ENCODE measurements at places on chromosomes 1 and 21.

- peak; percentile 61 for DNase-seq
These were observed 144.0 kb upstream of the PLXNA2 start for GRCh38 chr1:208387908-208388811.

GRCh38 chr21:44912158-44912473 is 8.6 kb downstream of the ITGB2 start:
- no peak for DNase-seq

- no peak for DNase-seq
These were observed 31.5 kb downstream of the TNFSF4 start for GRCh38 chr1:173175514-173176145.

GRCh38 chr1:150789396-150789795 is 18.7 kb downstream of the CTSK start:
- no peak for DNase-seq

DNA sequence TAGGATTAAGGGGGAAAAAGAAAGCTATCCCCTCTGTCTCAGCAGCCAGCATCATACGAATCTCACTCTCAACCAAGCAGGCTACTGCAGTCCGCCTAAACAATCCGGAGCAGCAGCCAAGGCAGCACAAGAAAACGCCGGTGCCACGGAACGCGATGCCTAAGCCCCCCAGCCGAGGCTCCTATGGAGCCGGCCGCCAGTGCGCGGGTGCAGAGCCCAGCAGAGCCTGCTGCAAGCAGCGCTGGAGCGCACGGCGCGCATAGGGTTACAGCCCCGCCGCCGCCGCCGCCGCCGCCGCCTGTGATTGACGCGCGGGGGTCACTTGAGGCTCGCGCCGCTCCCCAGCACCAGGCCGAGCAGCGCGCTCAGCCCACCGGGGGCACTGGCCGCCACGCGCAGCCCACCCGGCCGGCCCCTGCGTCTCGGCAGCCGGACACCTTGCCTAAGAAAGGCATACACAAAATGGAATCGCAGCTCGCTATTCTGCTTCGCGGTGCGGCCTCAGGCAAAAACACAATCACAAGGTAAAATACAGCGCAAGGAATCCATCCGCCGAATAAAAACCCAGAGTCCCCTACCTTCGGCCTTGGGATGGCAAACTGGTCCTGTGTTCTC is 780 bp downstream of the HIVEP3 start:
- DNase-seq, result peak; percentile 78

DNA sequence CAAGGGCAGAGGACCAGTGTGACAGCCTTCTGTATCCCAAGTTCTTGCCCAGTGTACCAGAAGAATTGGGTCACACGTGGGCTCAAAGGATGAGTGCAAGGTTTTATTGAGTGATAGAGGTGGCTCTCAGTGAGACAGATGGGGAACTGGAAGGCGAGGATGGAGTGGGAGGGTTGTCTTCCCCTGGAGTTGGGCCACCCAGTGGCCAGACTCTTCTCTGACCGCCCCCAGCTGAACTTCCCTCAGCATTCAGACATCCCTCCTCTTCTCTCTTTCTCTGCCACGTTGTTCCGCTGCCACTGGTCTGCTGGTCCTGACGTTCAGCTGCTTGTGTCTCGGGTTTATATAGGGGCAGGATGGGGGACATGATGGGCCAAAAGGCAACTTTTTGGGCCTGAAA is 150.1 kb upstream of the IVNS1ABP start:
- no peak for DNase-seq

GRCh38 chr21:32062591-32063227 is 189.9 kb downstream of the HUNK start:
- DNase-seq, result no peak

DNA sequence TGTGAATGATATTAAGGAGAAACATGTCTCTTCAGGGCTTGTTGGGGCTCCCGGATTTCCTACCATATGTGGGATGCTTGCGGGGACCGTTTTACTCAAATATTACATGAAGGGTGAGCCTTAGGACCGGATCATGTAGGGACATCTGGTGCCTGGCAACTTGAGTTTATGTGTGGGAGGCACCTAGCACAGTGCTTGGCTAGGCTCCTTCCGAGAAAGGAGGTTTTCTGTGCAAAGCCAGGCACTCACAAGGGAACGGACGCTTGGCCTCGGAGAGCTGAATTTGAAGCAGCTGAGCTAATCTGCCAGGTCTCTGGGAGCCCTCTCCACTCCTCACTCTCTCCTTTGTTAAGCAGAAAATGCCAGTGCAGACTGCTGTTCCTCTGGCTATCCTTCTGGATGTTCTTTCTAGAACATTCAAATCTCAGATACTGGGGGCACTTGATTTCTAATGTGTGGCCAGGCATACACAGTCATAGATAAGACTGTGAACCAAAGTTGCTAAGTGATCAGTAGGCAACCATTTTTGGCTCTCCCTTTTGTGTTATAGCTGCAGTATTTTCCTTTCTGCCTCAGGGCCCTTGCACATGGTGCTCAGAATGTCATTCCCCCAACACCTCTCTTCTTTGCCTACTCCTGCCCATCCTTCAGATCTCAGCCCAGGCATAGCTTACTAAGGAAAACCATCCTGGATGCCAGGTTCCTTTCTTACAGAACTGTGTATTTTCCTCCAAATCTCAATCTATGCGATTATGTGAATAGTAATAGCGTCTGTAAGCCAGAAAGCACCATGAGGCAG is 216.6 kb upstream of the CSF3R start:
- DNase-seq, result peak; percentile 44

GRCh38 chr1:44076066-44076465 is 42.6 kb upstream of the KLF17 start:
- DNase-seq, result no peak

DNA sequence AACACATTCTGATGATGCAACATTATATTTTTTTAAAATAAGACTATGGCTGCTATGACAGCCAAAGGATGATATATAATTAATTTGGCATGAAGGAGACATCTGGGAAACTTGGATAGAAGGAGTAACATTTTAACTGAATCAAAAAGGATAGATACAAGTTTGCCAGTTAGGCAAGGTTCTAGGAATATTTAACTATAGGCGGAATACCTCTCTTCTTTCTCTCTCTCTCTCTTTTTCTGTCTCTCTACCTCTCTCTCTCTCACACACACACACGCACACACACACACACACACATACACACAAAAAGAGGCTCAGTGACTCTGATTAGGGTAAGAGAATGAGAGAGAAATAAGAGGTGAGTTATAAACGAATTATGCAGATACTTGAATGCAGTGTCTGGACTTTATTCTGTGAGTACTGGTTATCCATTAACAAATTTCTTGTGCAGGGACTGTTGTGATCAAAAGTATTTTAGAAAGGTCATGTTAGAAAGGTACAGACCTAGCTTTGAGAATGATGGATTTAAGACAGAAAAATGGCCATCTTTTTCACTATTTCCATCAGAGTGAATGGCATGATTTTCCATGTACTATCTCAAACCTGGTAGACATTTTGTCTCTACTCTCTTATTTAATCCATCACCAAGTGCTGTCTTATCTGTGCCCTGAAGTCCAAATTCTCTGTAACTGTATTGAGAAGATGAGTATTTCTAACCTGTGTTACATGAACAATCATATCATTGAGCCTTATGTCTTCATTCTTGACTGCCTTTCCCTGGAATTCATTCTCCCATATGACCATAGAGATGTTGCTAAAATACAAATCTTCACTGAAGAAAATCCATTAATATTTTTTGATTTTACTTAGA is 1106.9 kb upstream of the ADGRL4 start:
- DNase-seq, result no peak

DNA sequence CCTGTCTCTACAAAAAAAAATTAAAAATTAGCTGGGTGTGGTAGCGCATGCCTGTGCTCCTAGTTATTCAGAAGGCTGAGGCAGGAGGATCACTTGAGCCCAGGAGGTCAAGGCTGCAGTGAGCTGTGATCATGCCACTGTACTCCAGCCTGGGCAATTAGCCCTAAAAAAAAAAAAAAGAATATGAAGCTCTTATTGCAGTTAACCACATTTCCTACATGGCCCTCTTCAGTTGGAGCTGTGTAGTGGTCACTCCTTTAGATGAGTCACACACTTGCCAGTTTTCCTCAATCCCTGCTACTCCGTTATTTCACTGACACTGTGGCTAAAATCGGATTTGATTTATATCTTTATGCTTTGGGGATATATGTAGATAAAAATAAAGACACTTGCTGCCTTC is 11.8 kb downstream of the NFYC start:
- no peak for DNase-seq

- no peak for DNase-seq
These were observed 112.3 kb downstream of the RPS6KC1 start for GRCh38 chr1:213163278-213163711.

DNA sequence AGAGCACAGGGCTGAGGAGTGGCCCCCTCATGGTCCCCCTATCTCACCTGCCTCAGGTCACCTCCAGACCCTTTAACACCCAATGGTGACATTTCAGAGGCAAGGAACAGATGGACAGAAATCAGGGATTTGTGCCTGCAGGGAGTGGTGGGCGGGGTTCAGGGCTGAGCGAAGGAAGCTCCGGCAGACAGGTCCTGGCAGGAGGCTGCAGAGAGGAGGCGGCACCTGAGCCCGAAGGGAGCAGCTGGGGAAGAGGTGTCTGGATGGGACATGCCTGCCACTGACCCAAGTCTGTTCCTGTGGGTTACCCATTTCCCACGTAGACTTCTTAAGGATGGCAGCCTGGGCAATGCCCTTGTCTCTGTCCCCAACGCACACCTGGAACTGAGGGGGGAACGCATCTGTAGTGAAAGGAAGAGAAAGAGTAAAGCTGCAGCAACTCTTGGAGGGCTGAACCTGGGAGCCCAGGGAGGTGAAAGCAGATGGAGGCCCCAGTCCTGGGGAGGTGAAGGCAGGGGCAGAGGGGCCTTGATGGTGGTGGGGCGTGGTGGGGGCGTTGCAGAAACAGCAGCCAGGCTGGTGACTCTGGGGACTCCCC is 61.6 kb upstream of the ADARB1 start:
- DNase-seq, result peak; percentile 86

DNA sequence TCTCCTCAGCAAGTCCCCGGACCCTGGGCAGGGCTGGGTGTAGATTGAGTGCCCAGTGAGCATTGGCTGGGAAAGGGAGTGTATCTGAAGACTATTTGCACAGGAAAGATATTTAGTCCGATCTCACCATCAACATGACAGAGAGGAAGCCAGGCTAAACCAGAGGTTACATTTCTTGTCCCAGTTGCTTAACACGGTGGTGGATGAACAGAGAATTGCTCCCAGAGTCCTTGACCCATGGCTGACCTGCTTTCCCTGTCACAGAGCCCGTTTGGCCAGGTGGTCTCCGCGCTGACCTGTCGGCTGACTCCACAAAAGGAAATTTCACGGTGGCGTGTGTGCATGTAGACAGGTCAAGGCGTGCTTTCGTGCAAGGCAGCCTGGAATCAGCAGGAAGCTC is 83.5 kb downstream of the BEND5 start:
- no peak for DNase-seq

DNA sequence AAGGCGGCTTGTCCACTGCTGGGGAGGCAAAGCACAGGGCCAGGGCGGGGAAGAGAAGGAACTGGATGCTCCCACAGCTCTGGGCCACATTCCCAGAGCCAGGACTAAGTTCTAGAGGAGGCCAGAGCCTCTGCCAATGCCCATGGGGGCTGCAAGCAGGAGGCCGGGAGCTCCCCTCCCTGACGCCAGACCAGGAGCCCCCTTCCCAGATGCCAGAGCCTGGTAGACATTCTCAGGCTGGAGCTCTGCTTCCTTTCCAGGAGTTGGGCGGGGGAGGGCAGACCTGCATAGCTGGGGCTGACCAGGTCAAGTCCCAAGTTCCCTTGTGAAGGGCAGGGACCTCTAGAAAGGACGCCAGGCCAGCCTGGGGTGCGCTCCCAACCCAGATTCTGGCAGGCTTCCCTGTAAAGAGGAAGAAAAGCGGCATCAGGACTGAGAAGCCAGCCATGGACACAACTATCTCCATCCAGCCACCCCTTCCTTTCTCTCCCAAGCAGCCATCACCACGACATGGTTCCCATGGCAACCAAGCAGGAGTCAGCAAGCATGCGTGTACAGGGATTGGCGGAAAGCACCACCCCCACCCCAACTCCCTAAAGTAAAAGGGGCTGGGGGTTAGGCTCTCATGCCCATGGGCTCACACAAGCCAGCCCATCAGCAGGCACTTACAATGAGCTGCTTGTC is 13.4 kb downstream of the KIF21B start:
- peak; percentile 46 for DNase-seq

DNA sequence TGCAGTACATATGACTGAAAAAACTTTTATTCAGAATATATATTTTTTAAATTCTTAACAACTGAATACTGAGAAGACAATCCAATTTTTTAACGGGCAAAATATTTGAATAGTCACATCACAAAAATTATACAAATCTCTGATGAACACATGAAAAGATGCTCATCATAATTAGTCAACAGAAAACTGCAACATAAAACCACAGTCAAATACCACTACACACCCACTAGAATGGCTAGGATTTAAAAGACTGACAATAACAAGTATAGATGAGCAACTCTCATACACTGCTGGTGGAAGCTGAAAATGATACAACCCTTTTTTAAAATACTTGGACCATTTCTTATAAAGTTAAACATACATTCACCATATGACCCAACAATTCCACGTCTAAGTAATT is 87.7 kb upstream of the TNFSF4 start:
- DNase-seq, result no peak

DNA sequence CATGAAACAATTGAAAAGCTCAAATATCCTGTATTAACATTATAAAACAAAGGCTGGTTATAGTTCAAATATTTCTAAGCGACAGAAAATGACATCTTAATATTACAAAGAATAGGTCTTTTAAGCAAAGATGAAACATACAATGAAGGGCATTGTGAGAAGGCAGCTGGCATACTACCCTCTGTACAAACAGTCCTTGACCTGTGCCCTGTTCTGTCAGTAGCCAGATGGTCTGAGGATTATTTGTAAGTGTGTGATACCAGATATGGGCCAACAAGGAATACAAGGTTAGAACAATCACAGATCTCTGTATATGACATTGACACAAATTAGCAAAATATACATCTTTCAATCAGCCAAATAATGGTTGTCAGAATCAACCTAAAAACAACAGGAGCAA is 1350.4 kb downstream of the AMY1C start:
- peak; percentile 71 for DNase-seq

DNA sequence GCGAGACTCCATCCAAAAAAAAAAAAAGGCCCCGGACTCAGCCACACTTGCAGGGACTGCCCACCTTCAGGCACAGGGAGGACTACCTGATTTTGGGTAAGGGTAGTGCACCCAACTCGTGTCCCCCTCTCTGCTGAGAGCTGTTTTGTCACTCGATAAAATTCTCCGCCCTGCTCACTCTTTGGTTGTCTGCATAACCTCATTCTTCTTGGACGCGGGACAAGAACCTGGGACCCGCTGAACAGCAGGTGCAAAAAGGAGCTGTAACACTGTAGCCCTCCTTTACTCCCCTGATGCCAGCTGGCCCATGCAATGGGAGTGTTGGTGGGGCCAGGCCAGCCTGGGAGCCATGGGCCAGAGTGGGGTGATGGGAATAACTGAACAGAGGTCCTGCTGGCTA is 10.6 kb downstream of the S100B start:
- DNase-seq, result no peak

GRCh38 chr1:239260842-239261241 is 125.5 kb upstream of the CHRM3 start:
- DNase-seq, result no peak
